CD4-positive, alpha-beta T cell treated with Interleukin-4 for 1 hour (primary cell): ENCODE measurements at places on chromosomes 4 and X.

- no peak for DNase-seq
These were observed 55.3 kb upstream of the KCNIP4 start for GRCh38 chr4:22003878-22004277.

DNA sequence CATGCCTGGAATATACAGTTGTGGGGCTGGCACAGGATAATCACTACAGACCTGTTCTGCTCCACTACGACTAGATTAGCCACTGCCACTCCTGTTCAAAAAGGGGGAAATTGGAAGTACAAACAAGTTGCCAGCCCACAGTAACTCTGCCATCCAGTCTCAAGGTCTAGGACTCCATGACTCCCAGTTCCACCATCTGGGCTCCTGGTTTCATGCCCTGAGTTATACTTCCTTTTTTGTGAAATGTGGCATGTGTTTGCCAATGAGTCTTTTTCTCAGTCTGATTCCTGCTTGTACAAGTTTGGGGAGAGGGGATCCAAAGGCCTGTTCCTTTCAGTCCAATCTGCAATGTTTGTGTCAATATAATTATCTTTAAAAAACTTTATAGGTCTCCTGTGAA, 1.0 kb upstream of the BLOC1S4 start:
- no peak for DNase-seq

DNA sequence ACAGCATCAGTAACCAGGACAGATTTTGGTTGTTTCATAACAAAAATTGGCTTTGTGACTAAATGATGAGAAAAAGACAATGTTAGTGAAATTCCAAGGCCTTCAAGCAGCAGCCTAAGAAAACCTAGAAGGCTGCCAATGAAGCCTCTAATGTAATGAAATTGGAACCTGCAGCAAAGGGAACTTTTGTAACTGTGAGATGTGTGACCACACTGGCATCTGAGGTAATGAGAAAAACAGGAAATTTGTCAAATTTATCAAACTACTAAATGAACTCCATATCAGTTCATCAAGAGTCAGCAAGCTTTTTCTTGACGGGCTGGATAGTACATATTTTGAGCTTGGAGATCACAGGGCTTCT, 30.4 kb upstream of the EMCN start:
- no peak for DNase-seq

- no peak for DNase-seq
These were observed 2058.8 kb downstream of the PCDH7 start for GRCh38 chr4:32778938-32779337.

- no peak for DNase-seq
These were observed at the start of gene MYOZ2 for GRCh38 chr4:119135721-119136121. Gene MYOZ2, plus strand, starts transcription at chr4:119135832. Its CDS starts 694 bp downstream, at chr4:119136526.
